CD4-positive, alpha-beta T cell treated with Interleukin-10 for 1 hour (primary cell): ENCODE measurements at places on chromosomes 1 and 21.
A peak's percentile ranks its signal among the peaks of the same experiment; 100 is the strongest.

GRCh38 chr1:118360817-118361216 lies 175.8 kb upstream of the SPAG17 start:
- DNase-seq = no peak

- DNase-seq = no peak
Measured at GRCh38 chr1:58204284-58204683, 342.2 kb downstream of the OMA1 start.

GRCh38 chr21:38467911-38468310 lies 30.4 kb downstream of the ERG start:
- no peak for DNase-seq

GRCh38 chr1:151713874-151714273 lies 2.7 kb downstream of the CELF3 start:
- no peak for DNase-seq

- DNase-seq = no peak
Measured at GRCh38 chr1:178941261-178941689, 70.4 kb upstream of the ANGPTL1 start.

DNA sequence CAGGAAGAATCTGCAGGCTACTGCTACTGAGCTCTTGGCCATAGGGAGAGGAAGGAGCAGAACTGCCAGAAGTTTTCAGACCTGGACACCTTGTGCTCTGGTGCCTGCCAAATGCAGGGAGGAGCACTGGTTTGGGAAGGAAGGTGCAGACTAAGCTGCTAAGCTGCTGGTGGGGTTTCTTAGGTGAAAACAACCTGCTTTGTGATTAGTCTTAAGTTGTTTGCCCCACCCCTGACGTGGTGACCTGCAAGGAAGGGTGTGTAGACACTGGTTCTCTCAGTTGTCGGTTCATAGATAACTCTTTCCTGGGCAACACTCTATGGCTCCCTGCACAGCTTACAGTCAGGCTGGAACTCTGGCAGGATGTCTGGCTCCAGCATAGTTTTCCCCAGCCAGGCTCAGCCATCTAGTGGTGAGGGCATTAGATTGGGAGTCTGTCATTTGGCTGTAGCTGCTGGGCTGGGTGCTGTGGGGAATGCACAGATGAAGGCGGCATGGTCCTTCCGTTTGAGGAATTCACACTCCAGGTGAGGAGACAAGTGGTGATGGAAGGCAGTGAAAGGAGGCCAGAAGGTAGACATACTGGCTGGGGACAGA lies 10.3 kb upstream of the S100A10 start:
- DNase-seq = no peak

- no peak for DNase-seq
Measured at GRCh38 chr1:97050506-97050905, 328.9 kb downstream of the PTBP2 start.

DNA sequence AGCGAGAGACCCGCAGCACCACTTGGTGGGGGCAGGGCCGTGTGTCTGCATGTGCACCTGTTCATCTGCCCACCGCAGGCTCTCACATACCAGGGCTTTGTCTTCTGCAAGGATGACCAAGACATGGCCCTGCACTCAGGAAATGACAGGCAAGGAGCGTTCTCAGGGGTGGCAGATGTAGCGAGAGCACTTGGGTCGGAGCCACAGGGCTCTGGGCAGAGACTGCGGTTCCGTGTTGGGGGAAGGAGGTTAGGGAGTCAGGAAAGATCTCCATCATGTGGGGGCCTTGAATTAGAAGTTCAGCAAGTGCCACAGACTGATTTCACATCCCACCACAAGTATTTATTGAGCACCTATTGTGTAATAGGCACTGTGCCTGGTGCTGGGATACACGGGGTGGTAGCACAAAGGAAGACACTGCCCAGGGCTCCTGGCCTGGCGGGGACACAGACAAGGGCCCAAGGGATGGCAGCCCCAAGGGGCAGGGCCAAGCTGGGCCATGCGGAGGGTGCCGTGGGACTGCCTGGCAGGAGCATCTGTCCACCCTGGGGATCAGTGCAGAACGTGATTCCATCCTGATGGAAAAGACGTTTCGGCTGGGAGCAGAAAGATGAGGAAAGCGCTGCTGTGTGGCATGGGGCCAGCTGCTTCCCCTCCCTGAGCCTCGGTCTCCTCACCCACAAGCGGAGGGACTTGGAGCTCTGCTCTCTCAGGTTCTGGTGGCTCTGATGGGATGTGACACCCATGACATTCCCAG lies 11.4 kb upstream of the SPSB1 start:
- no peak for DNase-seq

GRCh38 chr1:206116873-206117150 lies 376 bp downstream of the AVPR1B start:
- DNase-seq = no peak

- DNase-seq = no peak
Measured at GRCh38 chr21:45551783-45552695, 9.8 kb upstream of the SLC19A1 start.

DNA sequence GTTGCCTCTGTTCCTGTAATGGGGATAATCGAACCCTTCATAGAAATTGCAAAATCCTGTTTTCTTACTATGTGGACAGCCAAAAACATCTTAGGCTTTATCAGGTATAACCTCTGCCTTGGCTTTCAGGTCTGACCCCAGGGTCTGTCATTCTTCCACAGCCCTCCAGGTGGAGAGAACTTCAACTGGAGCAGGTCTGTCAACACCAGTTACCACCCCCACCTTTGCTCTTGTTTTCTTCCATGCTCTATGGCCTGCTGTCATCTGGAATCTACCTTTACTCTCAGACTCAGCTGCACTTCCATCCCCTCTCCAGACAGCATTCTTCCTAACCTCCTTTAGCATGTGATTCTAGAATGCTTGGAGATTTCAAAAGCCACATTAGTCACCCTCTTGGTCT lies 10.4 kb upstream of the GJA9 start:
- DNase-seq = peak; percentile 6

DNA sequence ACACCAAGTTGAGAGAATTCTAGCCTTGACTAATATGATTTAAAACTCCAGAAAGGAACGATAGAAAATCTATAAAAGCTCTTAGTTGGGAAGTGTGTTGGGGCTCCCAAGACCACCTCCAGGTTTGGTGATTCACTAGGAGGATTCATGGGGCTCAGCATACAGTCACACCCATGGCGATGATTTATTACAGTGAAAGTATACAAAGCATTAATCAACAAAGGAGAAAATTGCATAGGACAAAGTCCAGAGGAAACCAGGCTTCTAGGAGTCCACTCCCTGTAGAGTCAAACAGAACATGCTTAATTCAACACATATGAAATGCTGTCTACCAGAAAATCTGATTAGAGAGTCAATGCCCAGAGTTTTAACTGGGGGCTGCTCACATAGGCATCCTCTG lies 4.8 kb downstream of the CDCA8 start:
- no peak for DNase-seq
